SK-MEL-5 (cell line): ENCODE measurements at places on chromosomes 2 and 18. TPM values are rescaled to one million over a fixed set of nuclear protein-coding genes. Genes with fewer than 3 reads are reported as not detected.

Gene TMEM169
- total RNA-seq, result 0.16 and 0.67 TPM in 2 replicates

Gene MLPH
- 82.9 and 92.8 TPM in 2 replicates for total RNA-seq

Gene PLCL1
- 0.83 and 0.90 TPM in 2 replicates for total RNA-seq

Gene ATRAID
- total RNA-seq, result 372 and 405 TPM in 2 replicates

Gene RUFY4
- total RNA-seq, result not detected in 2 replicates

Gene TMEM17
- 8.0 and 9.3 TPM in 2 replicates for total RNA-seq

Gene GPR55
- total RNA-seq, result 0.13 TPM in 2 replicates

Gene SNORC
- 0.55 and 1.1 TPM in 2 replicates for total RNA-seq

Gene ACTR1B
- total RNA-seq, result 10.0 and 10.8 TPM in 2 replicates

Gene NDUFV2
- total RNA-seq, result 221 and 273 TPM in 2 replicates

Gene NYAP2
- total RNA-seq, result not detected in 2 replicates

Gene STAM2
- total RNA-seq, result 27.3 and 27.5 TPM in 2 replicates

Gene CRYGD
- not detected in 2 replicates for total RNA-seq

Gene IGFBP5
- 0.03 and 0.48 TPM in 2 replicates for total RNA-seq

Gene PRR30
- total RNA-seq, result not detected in 2 replicates

Gene CFC1
- not detected in 2 replicates for total RNA-seq

Gene DNAH6
- total RNA-seq, result 12.1 and 15.6 TPM in 2 replicates

Gene ACVR1C
- total RNA-seq, result 0.69 and 0.93 TPM in 2 replicates

Gene NIF3L1
- total RNA-seq, result 48.8 and 54.2 TPM in 2 replicates

Gene ADGRF3
- total RNA-seq, result 0.05 TPM in 1 of 2 replicates, not detected in the other

Gene SPP2
- not detected in 2 replicates for total RNA-seq

Gene MTIF2
- 108 and 109 TPM in 2 replicates for total RNA-seq

Gene GAL3ST2
- total RNA-seq, result not detected in 2 replicates

Gene ZNF521
- total RNA-seq, result 1.9 and 4.9 TPM in 2 replicates

Gene NOL4
- total RNA-seq, result not detected in 2 replicates

Gene C2orf15
- 1.4 TPM in 1 of 2 replicates, not detected in the other for total RNA-seq

Gene TLX2
- 0.16 and 0.55 TPM in 2 replicates for total RNA-seq

Gene LOXHD1
- not detected in 2 replicates for total RNA-seq

Gene ATP9B
- total RNA-seq, result 6.7 and 6.8 TPM in 2 replicates

Gene IL1B
- 0.69 TPM in 1 of 2 replicates, not detected in the other for total RNA-seq

Gene ANKRD29
- 3.2 and 3.4 TPM in 2 replicates for total RNA-seq

Gene HOXD12
- 0.42 TPM in 1 of 2 replicates, not detected in the other for total RNA-seq

Gene PJVK
- total RNA-seq, result 0.34 and 0.56 TPM in 2 replicates

Gene FABP1
- not detected in 2 replicates for total RNA-seq

Gene PCARE
- total RNA-seq, result 0.03 TPM in 1 of 2 replicates, not detected in the other
